ENCODE measurements at places on chromosomes 4 and X.

DNA sequence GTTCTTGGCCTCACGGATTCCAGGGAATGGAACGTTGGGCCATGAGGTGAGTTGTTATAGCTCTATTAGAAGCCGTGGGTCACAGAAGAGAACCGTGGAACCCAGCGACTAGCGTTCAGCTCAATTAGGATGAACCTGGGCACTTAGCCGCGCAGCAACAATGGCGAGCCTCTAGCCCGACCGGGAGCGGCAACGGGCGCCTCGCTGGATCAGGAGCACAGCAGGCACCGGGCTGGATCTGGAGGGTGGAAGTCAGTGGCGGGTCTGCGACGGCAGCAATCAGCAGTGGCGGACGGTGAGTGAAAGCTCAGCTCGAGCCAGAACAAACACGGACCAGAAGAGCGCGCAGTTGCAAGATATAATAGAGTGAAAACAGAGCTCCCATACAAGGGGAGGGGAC, 34.2 kb downstream of the AGA start:
- DNase-seq, result no peak

- no peak for DNase-seq
Measured at GRCh38 chr4:168837922-168838321, 172.1 kb downstream of the CBR4 start.

- DNase-seq, result no peak
Measured at GRCh38 chr4:168632301-168632725, 135.5 kb downstream of the PALLD start.

- no peak for DNase-seq
Measured at GRCh38 chr4:2049811-2050210, 9.3 kb upstream of the NAT8L start.

GRCh38 chrX:13076176-13076961, 31.9 kb upstream of the FAM9C start:
- no peak for DNase-seq

GRCh38 chr4:150694438-150694837, 112.5 kb downstream of the MAB21L2 start:
- DNase-seq, result no peak

GRCh38 chrX:703466-703865, 72.9 kb downstream of the SHOX start:
- DNase-seq, result no peak

GRCh38 chr4:153634738-153635353, 49.2 kb upstream of the TLR2 start:
- no peak for DNase-seq

DNA sequence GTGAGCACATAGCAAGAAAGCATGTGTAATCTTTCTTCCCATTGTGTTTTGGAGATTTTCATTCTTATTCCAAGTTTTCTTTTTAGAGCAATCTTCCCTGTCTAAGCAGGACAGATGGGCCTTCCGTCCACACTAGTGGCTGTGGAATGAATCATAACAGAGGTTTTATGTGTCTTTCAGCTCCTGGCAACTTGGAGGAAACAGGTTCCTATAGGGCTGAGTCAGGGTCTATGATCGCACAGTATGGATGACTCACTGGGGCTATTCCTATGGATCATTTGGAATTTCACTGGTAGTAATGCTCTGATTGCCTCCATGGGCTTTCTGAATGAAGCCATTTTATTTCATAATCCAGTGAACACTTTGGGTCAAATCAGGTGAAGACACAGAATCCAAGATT, 51.8 kb upstream of the CBLL2 start:
- no peak for DNase-seq

DNA sequence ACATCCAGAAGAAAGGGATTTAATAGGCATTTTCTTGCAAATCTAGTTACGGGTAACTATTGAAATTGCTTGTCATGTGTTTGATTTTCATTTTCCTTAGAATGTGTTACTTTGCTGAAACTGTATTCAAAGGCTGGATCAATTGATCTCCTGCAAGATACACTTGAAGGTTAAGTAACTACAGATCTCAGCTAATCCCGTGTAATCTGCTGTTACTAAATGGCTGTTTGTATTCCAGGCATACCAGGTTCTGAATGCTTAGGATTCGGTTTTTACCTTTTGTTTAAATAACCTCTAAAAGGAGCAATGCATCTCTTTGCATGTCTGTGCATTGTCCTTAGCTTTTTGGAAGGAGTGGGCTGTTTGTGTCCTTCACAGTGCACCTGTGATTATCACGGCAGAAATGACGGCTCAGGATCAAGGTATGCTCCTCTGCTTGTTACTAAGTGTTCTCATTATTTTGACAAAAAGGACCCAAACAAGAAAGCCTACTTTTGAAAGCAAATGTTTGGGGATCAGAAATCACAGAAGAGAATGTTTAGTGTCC, at the start of gene LRIT3:
LRIT3 (plus strand) TSS at position 212 of the 547 bp plus-strand sequence; CDS start at position 307, 95 bp downstream.
- DNase-seq, result no peak

- DNase-seq, result peak; percentile 36
Measured at GRCh38 chrX:154097003-154097588, 421 bp downstream of the MECP2 start.

- DNase-seq, result no peak
Measured at GRCh38 chr4:54213761-54214160, 15.3 kb upstream of the PDGFRA start.

DNA sequence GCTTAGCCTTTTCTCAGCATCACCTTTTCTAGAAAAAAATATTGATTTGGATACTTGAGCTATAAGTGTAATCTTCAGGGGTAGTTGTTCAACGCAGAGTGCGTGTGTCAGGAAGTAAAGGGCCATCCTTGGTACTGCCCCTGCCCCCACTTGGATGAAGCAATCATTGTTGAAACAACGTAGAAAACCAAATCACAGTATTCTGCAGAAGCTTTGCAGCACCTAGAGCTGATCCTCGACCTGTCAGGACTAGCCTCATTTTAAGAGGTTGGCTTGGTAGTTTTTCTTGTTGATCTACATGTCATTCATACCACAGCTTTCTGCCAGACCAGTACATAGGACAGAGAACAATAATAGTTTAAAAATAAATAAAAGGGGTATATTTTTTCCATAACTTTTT, 65.3 kb upstream of the MYOZ2 start:
- DNase-seq, result no peak

- no peak for DNase-seq
Measured at GRCh38 chr4:32560306-32560705, 1840.1 kb downstream of the PCDH7 start.

- DNase-seq, result no peak
Measured at GRCh38 chrX:155632431-155633100, 19.8 kb upstream of the TMLHE start.

- no peak for DNase-seq
Measured at GRCh38 chrX:13574600-13574999, 5.2 kb downstream of the EGFL6 start.

DNA sequence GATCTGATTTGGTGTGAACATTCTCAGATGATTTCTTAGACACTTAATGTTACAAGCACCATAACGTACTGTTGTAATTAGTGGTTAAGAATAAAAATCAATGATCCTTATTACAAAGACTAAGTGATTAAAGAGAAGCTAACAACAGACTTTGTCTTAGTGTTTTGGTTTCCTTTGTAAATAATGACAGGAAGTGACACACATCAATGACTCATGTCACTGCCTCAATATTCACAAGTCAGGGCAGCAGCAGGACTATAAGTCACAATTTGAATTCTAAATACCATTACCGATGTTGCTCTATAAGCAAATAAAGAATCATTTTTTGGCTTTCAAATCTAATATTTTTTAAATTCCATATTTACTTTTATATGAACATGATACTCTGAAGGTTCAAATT, 115.8 kb upstream of the FAT4 start:
- DNase-seq, result no peak

DNA sequence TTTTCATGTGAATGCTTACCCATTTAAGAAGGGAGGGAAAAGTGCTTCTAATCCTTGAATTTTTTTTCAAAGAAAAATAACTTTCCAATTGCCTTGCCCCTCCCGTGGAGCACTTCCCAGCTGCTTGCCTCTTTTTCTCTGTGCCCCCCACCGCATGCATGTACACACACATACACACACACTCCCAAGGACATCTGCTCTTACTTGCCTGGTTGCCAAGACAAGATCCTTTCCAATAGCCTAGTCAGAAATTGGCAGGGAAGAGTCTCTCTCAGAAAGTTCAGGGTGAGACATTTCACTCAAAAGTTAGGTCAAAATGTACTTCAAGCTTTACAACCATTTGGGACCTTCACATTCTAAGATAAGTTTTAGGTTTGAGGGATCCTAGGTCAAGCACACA, 10.9 kb downstream of the HHIP start:
- DNase-seq, result no peak

GRCh38 chr4:145179281-145179860, 1.0 kb downstream of the OTUD4 start:
- DNase-seq, result peak; percentile 59

DNA sequence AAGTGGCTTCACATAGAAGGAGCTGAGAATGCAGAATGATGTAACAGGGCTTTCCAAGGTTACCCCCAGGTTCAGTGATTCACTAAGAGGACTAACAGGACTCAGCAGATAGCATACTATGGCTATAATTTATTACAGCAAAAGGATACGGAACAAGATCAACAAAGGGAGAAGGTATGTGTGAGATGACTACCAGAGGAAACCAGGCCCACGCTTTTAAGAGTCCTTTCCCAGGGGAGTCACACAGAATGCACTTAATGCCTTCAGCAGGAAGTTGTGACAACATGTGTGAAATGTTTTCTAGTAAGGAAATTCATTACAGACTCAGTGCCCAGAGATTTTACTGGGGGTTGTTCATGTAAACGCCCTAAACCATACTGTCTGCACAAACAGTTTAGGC, 373.6 kb upstream of the MAGEB2 start:
- DNase-seq, result no peak

DNA sequence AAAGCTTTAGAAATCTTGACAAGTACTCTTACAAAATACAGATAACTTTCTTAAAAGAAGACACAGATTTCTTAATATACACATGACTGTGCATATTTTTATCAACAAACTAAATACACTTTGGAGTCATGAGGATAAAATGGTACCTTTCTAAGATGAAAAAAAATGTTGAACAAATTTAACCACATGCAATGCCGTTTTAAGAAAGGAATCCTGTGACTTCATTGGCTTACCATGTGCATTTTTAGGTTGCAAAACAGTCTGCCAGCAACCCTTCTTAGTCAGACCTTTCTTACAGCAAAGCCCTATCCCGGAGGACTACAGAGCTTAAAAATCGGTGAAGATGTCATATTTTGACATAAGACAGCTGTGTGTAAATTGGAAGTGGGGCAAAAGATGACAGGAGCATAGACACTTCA, 51.7 kb downstream of the GASK1B start:
- DNase-seq, result no peak

DNA sequence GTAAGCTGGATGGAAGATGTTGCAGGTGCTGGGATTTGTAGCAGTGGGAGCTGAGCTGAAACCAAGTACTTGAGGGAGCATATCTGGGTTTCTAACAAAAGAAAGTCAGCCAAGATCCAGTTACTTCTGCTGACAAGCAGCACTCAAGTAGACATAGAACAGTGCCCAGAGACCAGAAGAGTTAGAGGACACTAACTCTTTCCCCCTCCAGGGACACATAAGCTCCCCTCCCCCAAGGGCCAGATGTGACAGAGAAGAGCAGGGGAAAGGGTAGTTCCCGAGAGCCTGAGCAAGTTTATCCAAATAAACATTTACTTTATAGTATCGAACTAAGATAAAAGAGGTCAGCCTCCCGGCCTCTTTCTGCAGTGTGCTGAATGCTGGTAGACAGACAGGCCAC, 12.2 kb downstream of the TRPC3 start:
- DNase-seq, result no peak

DNA sequence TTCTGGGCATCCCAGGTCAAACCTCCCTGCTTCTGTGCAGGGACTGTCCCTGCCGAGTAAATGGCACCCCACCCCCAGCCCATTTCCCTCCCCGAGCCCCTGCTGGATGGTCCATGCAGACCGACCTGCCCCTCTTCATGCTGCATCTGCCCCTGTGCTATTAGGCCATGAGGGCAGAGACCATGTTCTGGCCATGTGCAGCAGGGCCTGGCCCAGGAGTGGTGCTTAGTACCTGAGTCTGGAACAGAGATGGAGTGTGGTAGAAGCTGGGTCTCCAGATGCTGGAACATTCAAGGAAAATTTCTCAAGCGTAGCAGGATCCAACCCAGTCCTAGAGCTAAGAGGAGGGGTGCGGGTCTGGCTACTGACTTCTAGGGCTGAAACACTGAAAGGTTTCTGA, 15.3 kb upstream of the UBA1 start:
- DNase-seq, result no peak

GRCh38 chr4:149370785-149371420, 444.7 kb downstream of the IQCM start:
- DNase-seq, result no peak
